ENCODE measurements at places on chromosomes 7 and 10. TPM values are rescaled to one million over a fixed set of nuclear protein-coding genes. Genes with fewer than 3 reads are reported as not detected.
A peak's percentile ranks its signal among the peaks of the same experiment; 100 is the strongest.

DNA sequence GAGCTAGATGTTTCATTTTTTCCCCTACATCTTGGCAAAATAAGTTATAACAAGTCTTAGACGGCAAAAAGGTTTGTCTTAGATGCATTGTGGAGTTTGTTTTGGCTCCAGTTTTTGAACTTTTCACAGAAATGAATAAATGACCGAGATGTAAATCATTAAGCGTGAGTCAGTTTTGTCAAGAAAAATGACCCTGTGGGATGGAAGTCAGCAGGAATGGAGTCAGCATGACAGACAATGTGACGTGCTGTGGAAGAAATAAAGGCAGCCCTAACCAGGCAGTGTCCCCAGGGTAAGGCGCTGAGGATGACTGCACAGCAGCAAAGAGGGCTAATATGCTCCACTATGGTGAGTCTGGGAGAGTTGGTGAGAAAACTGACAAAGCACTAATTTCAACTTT lies 163.2 kb downstream of the NOC3L start:
- no peak for DNase-seq

Gene NUTM2A
- total RNA-seq = 2.4 TPM

Gene FOXL3
- not detected for total RNA-seq

GRCh38 chr10:59829601-59830000 lies 76.3 kb upstream of the MRLN start:
- DNase-seq = no peak

Gene CCZ1
- total RNA-seq = 44.1 TPM

GRCh38 chr7:1175967-1176851 lies 16.2 kb upstream of the ZFAND2A start:
- peak; percentile 87 for DNase-seq

DNA sequence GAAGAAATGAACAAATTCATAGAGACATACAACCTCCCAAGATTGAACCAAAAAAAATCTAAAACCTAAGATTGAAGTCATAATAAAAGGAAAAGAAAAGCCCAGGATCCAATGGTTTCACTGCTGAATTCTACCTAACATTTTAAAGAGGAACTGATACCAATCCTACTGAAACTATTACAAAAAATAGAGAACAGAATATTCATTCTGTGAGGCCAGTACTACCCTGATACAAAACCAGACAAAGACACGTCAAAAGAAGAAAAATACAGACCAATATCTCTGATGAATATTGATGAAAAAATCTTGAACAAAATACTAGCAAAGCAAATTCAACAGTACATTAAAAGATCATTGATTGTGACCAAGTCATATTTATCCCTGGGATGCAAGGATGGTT lies 128.5 kb upstream of the STEAP1 start:
- no peak for DNase-seq

Gene FAM180A
- total RNA-seq = 7.7 TPM

DNA sequence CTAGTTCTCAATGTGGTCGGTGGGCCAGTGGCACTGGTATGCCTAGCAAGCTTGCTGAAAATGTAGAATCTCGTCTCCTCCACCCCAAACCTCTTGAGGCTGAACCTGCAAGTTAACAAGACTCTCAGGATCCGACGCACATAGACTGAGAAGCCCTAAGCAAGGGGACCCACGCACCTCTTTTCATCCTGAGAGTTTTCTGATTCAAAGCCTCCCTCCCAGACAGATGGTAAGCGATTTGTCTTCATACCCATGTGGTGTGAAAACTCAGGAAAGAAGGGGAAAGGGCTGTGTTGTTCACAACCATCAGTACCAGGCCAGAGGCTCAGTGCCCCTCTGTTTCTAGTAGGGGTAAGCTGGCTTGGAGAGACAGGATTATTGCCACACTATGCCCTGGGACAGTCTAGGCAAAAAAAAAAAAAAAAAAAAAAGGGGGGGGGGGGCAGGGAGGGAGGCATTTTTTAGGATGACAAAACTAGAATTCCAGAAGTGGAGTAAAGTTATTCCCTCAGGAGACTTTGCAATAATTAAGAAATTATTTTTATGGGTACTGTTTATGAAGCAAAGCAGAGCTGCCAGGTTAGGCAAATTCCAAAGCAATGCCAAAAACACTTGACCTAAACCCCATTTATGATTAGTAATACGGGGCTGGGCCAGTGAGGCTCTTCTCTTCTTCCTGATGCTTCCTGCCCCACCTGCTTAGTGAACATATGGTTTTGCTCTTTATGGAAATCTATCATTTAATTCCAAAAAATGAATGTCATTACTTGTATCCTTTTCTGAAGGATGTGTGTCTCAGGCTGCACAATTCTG lies 117.6 kb upstream of the PDLIM1 start:
- no peak for DNase-seq

DNA sequence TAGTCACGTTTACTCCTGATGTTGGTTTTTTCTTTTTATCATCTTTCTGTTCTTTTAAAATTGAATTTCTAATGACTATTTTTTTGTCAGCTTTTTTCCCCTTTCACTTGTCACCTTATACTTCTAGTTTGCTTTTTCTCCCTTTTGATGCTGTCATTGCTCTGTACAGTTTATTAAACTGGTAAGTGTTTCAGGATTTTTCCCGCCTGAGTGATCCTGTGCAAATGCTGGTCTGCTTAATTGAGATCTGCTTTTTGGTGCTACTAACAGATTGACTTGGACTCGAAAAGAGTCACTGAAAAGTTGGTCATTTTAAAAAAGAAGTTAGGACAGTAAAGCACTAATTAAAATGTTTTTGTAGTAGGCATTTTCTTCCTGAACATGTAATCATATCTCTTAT lies 95.2 kb downstream of the PHTF2 start:
- no peak for DNase-seq

DNA sequence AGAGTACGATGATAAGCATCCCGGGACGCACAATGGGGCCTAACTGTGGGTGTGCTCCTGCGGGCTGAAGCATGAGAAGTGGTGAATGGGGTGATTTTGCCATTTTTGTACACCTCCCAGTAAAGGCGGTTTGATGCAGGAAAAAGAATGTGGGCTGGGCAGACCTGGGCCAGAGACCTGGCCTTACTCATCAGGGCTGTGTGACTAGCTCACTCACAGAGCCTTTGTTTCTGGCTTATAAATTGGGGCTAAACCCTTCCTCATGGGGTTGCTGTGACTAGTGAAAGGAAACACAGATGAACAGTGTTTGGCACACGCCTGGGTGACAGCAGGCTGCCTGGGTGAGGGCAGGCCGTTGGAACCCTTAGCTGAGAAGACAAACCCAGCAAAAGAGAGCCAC lies 18.0 kb downstream of the RRP12 start:
- DNase-seq = no peak

DNA sequence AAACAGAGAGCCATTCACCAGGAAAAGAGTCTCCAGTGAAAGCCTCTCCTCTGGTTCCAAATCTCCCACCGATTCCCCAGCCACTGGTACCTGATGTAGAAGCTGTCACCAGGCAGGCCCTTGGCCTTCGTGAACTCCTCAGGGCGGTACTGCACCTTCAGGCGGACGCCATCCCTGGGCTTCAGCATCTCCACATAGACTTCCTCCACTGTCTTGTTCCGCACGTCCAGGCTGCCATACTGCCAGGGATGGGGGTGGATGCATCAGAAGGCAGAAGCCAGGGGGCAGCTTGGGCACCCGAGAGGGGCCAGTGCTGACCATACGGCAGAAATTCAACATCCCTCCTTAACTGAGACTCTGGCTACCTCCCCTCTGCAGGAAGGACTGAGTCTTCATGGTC lies 118.8 kb downstream of the DLG5 start:
- DNase-seq = no peak

DNA sequence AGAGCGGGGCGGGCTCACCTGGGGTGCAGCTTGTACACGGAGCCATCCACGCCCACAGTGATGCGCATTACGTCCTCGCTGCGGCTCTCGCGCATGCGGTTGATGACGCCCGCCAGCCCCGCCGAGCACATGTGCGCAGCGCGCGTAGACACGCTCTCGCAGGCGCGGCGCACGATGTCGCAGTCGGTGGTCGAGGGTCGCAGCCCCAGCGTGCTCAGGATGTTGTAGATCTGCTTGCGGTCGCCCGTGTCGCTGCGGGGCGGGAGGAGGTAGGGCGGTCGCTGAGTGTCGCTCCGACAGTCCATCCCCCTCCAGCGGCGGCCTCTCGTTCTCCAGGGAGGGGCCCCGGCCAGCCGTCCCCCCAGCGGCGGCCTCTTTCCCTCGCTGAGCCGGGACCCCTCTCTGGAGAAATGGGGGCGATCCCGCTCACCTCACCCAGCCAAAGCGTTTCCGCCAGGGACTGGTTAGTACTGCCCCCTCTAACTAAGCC lies 4.4 kb upstream of the MYL7 start:
- no peak for DNase-seq

DNA sequence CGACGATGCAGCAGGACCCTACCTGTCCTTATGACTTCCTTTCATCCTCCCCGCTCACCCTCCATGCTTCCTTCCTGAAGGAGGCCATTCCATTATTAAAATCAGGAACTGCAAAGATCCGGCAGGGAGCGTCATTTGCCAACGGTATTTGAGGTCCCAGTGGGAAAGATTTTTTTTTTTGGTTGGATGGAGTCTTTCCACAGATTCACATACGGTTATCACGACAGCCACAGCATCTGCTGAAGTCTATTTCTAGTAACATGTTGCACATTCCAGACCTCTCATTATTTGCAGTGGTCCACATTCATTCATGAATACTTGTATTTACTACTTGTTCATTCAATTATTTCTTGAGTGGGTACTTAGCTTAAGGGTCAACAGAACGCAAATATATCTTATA lies 94.7 kb upstream of the LYZL2 start:
- DNase-seq = no peak

- DNase-seq = no peak
Observed at GRCh38 chr10:98587156-98587837, 140.6 kb upstream of the HPS1 start.

Gene JCAD
- 30.0 TPM for total RNA-seq

Gene KNDC1
- 3.7 TPM for total RNA-seq

DNA sequence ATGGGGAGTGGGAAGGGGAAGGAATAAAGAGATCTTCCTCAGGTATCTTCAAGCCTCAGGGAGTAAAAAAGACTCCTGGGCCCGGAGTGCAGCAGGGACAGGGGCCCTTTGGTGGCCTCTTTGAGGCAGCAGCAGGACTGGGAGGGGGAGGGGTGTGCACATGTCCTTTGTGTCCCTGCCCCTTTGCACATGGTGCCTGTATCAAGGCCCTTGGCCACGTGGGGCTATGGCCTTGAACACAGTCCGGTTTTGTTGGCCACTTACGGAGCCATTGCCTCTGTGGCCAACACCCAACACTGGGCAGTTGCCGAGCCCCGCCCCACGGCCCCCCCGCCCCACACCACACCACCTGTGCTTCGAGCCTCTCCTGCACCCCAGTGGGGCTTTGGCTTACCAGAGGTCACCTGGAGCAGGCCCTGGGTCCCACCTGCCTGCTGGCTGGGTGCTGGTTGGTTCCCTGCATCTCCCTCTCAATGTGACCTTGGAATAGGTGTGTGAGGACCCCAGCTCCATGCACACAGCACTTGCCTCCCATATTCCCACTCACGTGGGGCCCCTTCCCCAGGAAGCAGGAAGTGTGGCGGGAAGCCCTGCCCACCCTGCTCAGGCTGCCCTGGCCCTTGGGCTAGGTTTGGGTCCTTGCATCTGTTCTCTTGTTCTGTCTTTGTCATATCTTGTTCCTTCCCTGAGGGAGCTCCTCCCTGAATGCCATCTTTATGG lies 5.4 kb downstream of the SAP25 start:
- DNase-seq = no peak

DNA sequence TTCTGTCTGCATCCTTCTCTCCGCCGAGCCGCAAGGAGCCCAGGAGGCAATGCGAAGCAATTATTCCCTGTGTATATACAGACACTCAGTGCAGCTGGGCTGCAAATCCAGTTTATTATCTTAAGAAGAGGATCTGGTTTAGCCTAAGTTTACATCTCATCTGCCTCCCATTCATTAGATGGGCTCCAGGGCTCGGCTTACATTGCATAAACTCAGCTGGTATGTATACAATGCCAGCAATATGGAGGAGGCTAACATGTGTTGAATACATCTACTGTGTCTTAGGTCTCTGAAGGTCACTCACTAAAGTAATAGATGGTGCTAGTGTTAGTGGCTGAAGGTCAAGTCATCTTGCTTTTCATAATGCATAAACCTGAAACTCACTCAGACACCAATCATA lies 996.8 kb downstream of the KCNMA1 start:
- no peak for DNase-seq

DNA sequence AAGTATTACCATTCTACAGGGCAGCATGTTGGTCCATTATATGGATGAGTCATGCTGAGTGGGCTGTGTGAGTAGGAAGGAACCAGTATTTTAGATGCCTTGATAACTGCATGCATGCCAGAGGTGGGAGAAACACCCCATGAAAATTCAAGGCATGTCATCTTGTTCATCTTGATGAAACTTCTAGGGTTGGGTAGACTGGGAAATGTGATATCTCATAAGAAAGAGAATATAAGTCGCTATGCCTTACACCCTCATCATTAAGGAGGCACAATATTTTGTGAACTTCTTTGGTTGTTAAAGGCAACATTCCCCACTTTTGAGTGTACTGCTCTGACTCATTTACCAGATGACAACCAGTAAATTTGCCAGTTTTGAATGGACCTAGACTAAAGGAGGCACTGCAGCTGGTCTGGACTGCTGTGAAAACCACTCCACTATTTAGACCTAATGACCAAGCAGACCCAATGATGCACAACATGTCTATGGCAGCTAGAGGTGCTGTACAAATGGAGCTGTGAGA lies 48.0 kb downstream of the ZNF365 start:
- DNase-seq = no peak

DNA sequence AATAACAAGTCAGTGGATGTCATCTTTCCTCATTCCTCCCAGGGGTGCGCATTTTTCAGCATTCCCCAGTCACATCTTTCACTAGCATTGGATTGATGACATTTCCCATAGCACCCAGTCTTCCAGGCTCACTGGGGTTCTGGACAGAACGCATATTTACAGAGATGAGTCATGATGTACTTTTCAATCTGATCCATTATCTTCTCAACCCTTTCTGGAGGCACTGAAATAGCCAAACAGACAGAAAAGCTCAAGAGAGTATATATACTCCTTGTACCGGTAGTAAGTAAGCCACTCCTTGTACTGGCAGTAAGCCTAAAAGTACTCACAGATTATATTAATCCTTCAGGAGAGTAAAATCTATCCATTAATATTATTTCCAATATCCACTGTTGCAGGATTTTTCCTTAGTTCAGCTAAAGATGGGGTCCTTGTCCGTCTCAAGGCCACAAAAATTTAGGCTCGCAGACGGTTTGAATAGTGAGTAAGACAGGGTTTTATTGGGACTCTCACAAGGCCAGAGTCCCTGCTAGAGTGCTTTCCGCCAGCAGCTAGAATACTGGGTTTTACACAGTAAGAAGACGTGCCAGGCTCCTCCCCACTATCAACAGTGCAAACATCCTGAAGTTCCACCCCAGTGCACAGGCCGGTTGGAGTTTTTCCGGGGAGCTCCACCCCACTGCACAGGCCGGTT lies 60.8 kb downstream of the MDH2 start:
- peak; percentile 25 for DNase-seq
